ENCODE measurements at places on chromosomes 5 and 9.
A peak's percentile ranks its signal among the peaks of the same experiment; 100 is the strongest.

DNA sequence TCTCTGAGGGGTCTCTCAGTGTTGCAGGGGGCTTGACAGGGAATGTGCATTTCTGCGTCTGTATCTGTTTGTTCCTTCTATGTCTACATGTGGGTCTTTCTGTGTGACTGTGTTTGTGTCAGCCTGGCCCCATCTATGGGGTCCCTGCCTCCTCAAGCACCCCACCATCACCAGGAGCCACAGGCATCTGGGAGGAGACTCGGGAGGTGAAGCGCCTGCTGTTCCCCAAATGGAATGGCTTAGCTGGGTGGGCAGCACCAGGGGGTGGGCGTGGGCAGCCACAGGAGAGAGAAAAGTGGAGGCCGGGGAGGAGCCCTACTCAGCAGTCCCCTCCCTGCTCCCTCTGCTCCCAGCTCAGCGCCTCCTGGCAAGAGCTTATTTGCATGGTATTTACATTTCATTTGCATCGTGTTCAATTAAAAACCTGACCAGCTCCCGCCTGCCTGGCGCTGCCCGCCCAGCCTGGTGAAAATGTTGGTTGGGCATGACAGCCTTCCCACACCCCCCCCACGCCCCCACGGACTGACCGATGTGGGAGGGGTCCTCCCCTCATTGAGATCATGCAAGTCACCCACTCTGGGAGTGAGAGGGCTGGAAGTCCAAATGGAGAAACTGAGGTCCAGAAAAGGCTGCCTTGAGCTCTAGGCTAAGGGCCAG is 50.5 kb downstream of the CXXC5 start:
- DNase-seq, result no peak

GRCh38 chr5:180670586-180671359 is 21.4 kb upstream of the FLT4 start:
- DNase-seq, result peak; percentile 42

- no peak for DNase-seq
Observed at GRCh38 chr5:104126980-104127379, 564.4 kb upstream of the NUDT12 start.

DNA sequence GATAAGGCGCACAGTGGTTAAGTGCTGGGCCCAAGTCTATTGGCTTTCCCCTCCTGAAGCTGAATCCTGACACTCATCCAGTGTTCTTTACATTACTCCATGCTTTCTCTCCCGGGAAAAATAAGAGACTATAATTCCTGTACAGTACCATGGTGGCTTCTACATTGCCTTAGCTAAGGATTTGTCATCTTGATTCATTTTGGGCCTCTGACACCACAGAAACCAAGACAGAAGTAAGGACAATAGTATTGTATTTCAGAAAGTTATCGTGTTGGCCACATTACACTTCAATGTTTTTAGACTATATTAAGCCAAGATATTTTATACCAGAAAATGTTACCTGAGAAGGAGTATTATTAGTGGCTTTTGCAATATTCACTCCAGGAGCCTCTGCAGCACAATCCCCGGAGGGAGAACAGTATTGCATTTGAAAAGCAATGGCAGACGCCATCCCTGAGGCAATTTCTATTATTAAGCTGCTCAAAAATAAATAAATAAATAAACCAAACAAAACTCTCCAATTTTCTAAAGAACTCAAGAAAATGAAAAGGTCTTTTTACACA is 267.9 kb downstream of the ENC1 start:
- DNase-seq, result no peak

- DNase-seq, result peak; percentile 1
Observed at GRCh38 chr5:140402258-140403074, 833 bp downstream of the ANKHD1 start.

Data from NCI-H1105 (cell line).